Hematopoietic multipotent progenitor cell (in vitro differentiated cells): ENCODE measurements at places on chromosomes 2 and 18. TPM values are rescaled to one million over a fixed set of nuclear protein-coding genes. Genes with fewer than 3 reads are reported as not detected.

GRCh38 chr2:68766376-68766845 is 31.8 kb downstream of the ARHGAP25 start:
- DNase-seq = peak; percentile 38

- no peak for DNase-seq
Observed at GRCh38 chr2:44954889-44955592, 13.5 kb downstream of the SIX3 start.

GRCh38 chr2:59012971-59013370 is 771.8 kb upstream of the FANCL start:
- DNase-seq = no peak

DNA sequence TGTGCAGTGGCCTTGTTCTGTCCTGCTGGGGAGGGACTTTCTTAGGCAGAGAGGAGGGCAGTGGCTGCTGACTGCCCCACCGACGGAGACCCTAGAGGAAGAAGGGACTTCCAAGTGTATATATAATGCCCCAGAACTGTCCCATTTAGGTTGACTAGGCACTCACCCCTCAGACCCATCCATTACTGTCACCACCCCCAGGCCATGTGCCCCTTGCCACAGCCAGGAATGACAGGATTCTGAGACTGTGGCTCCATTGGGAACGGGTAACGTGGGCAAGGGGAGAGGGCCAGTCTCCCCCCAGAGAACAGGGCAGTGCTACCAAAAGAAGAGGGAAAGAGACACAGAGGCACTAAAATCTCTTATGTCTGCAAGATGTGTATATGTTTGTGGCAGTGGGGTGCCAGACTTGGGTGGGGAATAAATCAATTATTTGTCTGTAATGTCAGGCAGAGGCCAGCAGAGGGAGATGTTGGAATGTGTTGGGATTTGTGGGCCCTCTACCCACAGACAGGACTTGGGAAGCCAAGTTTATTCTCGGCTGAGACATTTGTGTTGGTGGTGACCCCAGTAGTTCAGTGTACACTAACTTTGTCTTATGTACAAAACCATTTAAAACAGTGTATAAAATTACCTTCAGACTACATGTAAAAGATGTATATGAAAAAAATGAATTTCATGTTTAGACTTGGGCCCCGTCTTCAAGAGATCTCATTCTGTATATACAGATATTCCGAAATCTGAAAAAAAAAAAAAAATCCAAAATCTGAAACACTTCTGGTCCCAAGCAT is 24.0 kb upstream of the TMEM37 start:
- no peak for DNase-seq

The TRABD2A gene
- 0.27 TPM for total RNA-seq

The SERPINB3 gene
- not detected for total RNA-seq

The CPO gene
- not detected for total RNA-seq
